ENCODE measurements at places on chromosomes 1 and 21.

- DNase-seq: peak; percentile 18
Observed at GRCh38 chr1:176205332-176205914, 1.7 kb downstream of the COP1 start.

GRCh38 chr1:57422271-57423134, 1.4 kb downstream of the DAB1 start:
- DNase-seq: peak; percentile 16

DNA sequence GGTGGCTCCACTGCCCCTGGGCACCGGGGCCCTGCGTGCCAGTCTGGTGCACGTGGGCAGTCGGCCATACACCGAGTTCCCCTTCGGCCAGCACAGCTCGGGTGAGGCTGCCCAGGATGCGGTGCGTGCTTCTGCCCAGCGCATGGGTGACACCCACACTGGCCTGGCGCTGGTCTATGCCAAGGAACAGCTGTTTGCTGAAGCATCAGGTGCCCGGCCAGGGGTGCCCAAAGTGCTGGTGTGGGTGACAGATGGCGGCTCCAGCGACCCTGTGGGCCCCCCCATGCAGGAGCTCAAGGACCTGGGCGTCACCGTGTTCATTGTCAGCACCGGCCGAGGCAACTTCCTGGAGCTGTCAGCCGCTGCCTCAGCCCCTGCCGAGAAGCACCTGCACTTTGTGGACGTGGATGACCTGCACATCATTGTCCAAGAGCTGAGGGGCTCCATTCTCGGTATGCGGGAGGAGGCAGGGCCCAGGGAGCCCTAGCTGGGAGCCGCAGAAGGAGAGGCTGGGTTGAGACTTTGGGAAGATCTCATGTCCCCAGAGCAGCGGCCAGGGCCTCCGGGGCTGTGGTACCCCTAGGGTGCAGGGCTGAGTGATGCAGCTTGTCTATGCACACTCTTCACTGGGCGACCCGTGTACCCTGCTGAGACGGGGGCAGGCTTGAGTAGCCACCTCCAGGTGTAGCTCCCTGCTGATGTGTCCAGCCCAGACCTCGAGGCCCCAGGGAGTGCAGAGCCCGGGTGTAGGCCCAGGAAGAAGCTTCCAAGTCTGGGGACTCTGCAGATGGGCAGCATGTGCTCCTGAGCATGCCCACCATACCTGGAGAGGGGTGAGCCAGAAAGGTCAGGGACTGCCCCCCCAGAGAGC, 1.8 kb downstream of the VWA1 start:
- DNase-seq: no peak

DNA sequence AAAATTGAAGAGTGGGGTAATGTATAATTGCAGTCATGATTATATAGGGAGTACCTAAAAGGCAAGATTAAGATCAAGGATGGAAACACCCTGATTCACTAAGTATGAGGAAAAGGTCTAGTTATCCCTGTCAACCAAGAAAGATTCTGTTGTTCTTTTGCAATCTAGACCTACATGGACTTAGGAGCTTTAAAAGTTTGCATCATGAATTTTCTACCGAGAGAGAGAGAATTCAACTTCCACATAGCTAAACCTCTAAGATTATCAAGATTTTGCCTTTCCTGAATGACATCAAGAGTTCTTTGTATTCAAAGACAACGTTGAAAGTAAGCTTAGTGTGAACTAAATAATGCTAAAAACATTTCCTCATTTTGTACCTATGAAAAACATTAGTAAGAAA, 78.8 kb upstream of the RBM34 start:
- no peak for DNase-seq

All from GM13976 (cell line).